ENCODE measurements at places on chromosomes 11 and 22.
A peak's percentile ranks its signal among the peaks of the same experiment; 100 is the strongest.

- no peak for DNase-seq
These were observed 55.7 kb upstream of the TOP3B start for GRCh38 chr22:22038178-22038880.

GRCh38 chr11:117248341-117248740 lies 15.9 kb downstream of the RNF214 start:
- DNase-seq, result no peak

- no peak for DNase-seq
These were observed 89.0 kb downstream of the ATXN10 start for GRCh38 chr22:45760682-45761081.

DNA sequence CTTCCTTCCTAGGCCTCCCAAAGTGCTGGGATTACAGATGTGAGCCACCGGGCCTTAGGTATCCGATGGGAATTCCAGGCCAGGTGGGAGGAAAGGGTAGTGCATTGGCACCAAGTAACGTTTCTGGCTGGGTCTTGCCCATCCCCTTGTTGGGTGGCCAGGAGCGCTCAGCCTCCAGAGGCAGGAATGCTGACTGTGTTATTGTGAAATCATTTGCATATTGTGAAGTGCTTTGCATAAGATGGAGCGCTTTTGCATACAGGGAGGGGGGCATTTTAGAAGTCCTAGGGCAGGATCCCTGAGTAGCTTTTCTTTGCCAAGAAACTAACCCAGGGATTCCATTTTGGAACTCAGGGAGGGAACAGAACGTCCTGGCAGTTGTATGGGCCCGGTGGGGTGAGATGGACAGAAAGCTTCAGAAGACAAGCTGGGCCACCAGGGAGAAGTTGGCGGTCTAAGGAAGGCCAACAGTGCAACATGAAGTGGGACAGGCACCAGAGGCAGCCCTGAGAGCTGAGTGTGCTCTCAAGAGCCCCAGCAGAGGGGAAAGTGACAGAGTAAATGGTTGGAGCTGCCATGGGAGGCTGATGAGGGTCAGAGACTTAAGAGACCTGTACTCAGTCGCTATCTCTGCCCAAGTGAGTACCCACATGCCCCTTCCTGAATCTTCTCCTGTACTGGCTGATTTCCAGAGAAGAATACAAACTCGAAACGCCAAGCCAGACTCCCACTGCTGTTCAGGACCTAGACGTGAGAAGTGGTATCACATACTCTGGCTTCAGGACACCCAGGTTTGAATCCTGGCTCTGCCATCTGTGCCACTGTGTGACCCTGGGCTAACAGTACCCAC lies 1.3 kb upstream of the SLC39A13 start:
- DNase-seq, result peak; percentile 56

GRCh38 chr11:64670975-64671374 lies 52.0 kb downstream of the NRXN2 start:
- no peak for DNase-seq

- no peak for DNase-seq
These were observed 23.9 kb upstream of the CD44 start for GRCh38 chr11:35114906-35115687.

- DNase-seq, result no peak
These were observed 53.1 kb downstream of the TBC1D22A start for GRCh38 chr22:46815559-46815895.

DNA sequence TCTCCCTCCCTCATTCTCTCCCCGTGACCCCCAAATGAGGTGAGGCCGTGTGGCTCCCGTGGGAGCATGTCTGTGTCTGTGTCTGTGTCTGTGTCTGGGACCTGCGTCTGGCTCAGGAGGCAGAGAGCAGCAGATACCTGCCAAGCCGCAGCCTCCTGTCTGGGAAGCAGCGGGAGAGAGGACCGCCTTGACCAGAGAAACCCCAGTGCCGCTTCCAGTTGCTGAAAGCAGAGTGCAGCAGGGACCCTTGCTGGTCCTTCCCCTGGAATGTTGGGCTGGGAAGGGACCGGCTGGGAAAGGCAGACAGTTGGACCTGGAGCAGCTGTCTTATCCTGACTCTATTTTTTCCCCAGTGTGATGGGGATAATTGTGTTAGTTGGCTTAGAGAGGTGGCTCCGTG lies 525 bp downstream of the CSDC2 start:
- DNase-seq, result no peak

DNA sequence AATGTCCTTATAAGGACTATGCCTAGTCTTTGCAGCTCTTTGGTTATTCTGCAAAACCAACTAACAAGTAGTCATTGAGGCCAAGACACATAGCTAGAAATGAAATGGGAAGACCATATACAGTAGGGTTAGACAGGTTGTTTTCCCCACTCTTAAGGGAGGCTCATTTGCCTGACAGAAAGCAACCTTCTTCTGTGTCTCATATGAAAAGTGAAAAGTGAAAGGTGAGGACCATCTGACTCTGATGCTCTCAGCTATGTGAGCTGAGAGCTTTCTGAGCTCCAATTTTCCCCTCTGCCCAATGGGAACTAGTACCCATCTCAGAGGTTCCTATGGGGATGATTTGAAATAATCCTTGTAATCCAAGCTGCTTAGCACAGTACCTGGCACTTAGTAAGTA lies 142.0 kb upstream of the BDNF start:
- DNase-seq, result no peak

DNA sequence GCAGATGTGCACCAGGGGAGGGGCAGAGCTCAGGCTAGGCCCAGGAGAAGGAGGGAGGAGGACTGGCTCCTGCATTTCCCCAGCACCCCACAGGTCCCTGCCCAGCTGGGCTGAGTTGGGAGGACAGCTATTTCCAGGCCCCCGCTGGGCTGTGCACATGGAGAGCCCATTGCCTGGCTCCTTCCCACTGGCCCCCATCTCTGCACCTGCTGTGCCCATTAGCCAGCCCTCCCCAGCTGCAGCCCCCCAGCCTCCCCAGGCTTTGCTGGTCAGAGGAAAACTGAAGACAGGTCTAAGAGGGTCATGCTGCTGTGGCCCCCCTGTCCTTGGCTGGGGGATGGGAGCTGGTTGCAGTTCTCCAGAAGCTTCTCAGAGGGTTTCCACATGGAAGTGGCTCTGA lies 81.8 kb upstream of the SHANK2 start:
- DNase-seq, result no peak

DNA sequence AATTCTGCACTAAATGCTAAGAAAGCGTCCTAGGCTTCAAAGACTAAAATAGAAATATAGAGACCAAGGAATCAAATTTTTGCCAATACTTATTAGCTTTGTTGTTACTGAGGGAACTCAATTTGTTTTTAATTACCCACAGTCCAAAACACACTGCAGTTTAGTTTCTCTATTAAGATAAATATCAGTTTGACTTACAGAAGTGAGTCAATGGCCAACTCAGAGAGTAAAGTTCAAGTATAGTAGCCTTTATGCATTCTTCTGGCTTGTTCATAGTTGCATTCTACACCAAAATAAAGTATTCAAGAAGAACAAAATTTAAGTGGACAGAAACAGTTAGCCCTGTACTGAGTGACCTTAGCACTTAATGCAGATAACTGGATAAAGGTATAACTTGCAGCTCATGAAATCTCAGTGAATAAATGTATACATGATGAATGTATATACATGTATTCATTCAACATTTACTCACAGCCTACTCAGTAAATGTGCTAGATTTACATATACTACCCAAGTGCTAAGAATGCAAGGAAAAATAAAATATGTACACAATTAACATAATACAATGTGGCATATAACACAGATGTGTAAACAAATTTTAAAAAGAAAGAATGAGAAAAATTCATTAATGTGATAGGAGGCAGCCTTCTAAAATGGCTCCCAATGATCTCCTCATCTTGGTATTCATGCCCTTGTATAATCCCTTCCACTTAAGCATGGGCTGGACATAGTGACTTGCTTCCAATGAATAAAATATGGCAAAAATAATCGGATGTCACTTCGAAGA lies 9.7 kb upstream of the RNF141 start:
- no peak for DNase-seq

- no peak for DNase-seq
These were observed 68.1 kb downstream of the GRIK4 start for GRCh38 chr11:120579611-120580031.

GRCh38 chr11:61946894-61947293 lies 3.3 kb upstream of the BEST1 start:
- DNase-seq, result no peak

DNA sequence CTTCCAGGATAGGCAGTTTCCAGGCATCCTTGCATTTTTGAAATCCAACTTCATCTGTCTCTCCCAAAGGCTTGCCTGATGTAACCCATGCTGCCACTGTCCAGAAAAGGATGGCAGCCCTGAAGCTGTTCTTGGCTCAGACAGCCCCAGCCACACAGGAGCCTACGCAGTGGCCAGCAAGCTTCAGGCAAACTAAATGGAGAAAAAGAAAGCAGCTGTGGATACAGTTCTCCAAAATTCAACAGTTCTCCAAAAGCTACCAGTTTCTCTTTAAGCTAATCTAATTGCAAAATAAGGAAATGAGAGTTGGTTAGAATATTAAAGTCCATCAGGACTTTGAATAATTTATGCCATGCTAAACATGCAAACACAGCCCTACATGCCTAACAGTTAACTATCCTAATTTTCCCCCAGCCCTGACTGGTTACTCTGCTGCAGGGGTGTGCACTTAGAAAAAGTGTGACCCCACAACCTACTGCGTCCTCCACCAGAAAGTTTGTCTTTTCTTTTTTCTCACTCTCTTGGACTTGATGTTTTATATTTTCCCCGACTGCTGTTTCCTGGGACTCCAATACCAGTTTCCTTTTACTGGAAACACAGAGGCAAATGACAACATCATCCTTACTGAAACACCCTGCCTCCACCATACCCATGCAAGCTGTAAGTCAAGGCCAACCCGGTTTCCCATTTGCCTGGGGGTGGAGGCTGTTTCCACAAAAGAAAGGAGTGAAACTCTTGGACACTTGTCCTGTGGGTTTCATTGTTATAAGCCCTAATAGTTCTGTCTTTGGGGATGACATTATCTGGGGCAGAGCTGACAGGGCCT lies 69.1 kb upstream of the OR5AN1 start:
- DNase-seq, result no peak

DNA sequence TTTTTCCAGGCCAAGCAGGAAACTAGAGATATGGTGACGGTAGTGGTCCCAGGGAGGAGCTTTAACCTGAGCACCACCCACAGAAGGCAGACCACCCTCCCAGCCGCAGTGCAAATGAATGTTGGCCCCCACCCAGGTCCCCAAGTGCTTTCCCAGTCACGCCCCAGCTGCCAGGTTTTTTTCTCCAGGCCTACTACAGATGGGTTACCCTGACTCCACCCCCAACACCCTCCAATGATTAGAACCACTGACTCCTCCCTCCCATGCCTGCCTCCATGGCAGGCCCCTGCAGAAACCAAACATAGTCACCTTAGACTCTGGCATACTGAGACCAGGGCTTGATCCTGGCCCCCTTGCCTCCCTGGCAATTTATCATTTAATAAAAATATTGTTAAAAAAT lies 58.7 kb upstream of the CHST1 start:
- DNase-seq, result no peak

DNA sequence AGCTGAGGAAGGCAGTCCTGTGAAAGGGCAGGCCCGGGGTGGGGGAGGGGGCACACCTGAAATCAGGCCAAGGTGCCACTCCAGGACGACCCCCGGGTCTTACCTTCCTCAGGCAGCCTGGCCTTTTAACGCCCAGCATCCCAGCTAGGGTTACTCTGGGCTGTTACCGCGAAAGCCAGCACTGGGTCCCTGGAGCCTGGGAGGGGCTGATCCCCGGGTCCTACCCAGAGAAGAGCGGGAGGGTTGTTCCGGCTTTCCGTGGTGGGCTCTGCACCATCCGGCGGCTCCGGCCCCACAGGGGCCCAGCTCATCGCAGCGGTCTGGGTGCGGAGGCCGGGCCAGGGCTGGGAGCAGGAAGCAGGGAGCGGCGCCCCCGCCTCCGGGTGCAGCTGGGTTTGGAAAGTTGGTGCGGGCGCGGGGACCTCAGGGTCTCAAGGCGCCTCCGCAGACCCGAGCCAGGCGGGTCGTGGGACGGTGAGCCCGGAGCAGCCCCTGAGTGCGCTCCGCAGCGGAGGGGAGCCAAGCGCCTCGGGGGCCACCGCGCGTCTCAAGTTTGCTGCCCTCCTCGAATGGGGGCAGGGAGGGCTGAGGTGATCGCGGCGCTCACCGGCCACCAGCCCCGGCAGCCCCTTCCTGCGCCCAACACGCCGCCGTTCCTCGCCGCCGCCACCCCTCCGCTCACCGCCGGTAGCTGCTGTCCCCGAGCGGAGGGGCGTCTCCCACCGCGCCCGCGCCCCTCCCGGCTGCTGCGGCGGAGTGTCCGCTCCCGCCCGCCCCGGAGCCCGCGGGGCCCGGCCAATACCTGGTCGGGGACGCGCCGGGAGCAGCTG lies 831 bp downstream of the CHST1 start:
- no peak for DNase-seq

DNA sequence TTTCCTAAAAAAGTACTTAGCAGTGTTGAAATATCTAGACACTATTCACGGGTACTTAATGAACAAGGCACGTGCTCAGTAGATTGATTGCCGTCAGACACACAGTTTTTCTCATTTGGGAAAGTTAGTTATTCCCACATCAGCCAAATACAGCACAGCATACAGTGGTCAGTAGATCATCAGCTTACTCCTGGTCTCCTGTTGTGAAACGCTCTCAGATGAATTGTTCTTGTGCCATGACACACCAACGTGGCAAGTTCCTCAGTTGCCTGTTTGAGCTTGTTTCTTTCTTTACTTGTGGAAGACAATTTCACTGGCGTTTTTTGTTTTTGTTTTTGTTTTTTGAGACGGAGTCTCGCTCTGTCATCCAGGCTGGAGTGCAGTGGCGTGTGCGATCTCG lies 8.6 kb downstream of the TAB1 start:
- DNase-seq, result no peak

DNA sequence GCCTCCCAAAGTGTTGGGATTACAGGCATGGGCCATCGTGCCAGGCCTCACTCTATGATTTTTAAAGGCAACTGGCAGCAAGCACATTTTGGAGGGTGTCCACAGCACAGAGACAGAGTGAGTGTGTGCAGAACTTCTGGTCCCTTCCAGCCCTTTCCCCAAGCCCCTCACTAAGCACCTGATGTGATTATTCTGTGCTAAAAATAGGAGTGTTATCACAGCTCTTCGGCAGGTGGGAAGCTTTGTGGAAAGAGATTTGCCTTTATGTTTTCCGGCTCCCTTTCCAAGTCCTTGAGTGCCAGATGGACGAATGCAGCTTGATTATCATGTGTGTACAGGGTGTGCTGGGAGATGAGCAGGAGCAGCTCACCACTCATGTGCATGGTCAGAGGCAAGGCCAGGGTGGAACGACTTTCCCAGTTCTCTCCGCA lies 310.8 kb downstream of the DDX10 start:
- DNase-seq, result no peak

All from MM.1S (cell line).